ENCODE measurements at places on chromosomes 2 and 18.

- DNase-seq, result no peak
Observed at GRCh38 chr2:231001921-231002320, 6.0 kb downstream of the SPATA3 start.

- no peak for DNase-seq
Observed at GRCh38 chr18:55435592-55435991, 152.4 kb downstream of the TCF4 start.

GRCh38 chr18:61569176-61569892 lies 236.1 kb downstream of the CDH20 start:
- peak; percentile 67 for DNase-seq

DNA sequence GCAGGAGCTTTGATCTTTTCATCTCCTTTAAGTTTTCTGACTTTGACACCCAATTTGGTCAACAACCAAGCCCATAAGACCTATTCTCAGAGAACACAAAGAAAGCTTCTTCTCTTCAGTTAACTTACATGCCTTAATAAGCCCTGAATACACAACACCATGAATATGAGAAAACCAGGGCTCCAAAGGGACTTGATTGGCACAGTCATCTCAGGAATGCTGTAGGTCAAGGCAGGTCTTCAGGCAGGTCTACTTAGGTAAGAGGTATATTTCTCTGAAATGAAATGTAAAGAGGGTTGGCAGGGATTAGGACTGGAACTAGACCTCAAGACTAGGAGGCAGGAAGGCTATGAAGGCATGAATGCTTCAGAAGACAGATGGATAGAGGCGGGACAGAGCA lies 24.4 kb upstream of the EIF2AK3 start:
- DNase-seq, result no peak

DNA sequence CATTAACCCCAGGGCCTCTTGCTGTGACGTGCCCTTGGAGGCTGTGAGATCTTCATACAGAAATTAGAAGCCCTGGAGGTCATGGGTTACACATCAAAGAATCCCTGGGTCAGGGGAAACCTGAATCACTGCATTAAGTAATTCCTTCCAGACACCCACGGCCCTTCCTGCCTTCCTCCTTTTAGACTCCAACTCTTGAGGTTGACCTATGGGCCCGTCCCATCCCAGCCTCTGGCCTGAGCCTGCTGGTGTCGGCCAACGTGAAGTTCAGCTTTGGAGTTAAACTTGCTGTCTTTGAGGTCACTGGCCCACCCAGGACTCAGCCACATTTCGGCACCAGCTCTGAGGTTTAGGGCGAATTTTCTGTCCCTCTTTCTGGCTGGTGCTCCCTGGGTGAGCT lies 198.3 kb downstream of the ACKR3 start:
- no peak for DNase-seq

GRCh38 chr2:154015233-154015632 lies 143.5 kb downstream of the GALNT13 start:
- DNase-seq, result no peak

DNA sequence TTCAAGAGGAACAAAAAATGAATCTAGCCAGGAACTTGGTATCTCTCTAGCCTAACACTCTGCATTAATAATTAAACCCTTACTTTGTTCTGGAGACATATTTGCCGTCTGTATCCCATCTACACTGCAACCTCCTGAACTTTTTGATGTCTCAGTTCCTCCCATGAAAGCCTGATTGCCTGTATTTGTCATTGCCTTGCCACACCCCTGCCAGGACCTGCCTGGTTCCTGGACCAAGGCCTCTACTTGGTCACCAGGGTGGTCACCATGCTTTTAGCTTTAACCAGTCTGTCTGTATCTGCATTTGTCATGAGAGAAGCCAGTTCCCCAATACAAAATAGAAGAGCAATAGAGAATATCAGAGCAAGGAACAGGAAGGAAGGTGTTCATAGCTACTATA lies 58.8 kb upstream of the NOL4 start:
- DNase-seq, result no peak

GRCh38 chr2:157190151-157190550 lies 67.4 kb upstream of the GALNT5 start:
- DNase-seq, result no peak

- DNase-seq, result no peak
Observed at GRCh38 chr2:8571301-8571791, 110.5 kb upstream of the ID2 start.

DNA sequence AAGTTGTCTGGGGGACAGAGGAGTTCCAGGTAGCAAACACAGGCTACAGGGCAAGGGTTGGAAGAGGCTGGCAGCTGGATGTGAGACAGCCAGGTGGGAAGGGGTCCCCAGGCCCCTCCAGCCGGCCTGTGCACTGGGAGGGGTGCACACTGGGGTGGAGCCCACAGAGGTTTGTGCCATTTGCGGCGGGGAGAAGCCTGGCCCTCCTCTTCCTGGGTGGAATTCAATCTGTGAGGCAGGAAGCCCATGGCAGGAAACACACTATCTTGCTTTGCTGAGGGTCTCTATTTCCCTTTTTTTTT lies 63.3 kb downstream of the PXDN start:
- peak; percentile 15 for DNase-seq

All from left ventricle myocardium superior (tissue), 1 donor.